Omental fat pad (tissue), 4 donors: ENCODE measurements at places on chromosomes 5 and 9. TPM values are rescaled to one million over a fixed set of nuclear protein-coding genes. Genes with fewer than 3 reads are reported as not detected.

Gene HAVCR1
- total RNA-seq, result 1.1 TPM

Gene GGTA1
- 24.4 TPM for total RNA-seq

GRCh38 chr5:112411903-112412302 lies 7.2 kb downstream of the EPB41L4A start:
- DNase-seq, result no peak

DNA sequence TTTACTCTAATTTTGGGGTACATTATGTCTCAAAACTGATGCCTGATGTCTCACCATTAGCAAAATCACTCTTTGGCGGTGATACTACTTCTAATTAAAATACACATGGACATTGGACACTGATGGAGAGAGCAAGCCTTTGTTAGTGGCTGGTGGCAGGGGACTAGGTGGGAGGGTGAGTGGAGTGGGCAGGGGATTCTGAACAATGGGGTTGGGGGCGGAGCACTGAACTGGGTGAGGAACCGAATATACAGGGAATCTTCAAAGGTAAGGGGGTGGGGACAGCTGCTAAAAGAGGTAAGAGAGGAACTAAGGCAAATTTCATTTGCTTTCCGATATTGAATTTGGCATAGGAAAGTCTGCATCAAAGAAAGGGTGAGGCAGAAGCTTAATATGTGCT lies 88.8 kb downstream of the CARTPT start:
- no peak for DNase-seq

- DNase-seq, result no peak
Observed at GRCh38 chr9:116233160-116233530, 79.6 kb downstream of the PAPPA start.

DNA sequence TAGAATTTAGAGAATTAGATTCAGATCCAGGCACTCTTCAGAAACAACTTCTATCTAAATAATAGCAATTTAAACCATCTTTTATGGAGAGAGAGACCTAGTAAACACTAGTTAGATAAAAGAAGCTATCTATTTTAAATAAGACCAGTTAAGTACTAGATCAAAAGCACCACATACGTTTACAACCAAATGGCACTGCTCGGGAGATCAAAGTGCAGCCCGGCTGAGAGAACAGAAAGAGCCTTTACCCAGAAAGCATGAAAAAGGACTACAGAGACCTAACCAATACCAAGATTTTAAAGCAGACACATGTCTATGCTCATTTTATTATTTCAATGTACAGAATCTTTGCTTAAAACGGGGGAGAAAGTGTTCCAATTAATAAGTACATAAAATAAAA lies 30.8 kb downstream of the LIX1 start:
- no peak for DNase-seq

DNA sequence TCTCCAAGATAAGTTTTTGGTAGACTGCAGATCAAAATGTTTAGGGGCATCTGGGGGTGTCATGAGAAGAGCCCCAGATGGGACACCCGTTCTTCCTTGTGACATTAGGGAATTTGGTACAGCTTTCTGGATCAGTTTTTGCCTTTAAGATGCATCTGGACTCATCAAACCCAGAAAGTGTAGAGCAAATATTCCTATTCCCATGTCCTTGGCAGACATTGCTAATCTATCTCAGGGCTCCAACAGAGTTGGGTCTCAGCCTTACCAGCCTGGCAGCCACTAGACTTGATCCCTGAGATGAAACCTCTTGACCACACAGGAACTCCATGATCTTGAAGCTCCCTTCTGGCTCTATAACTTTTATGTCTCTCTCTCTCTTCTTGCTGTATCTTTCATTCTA lies 35.6 kb downstream of the ERGIC1 start:
- no peak for DNase-seq

GRCh38 chr5:145633474-145633873 lies 201.7 kb downstream of the PRELID2 start:
- no peak for DNase-seq

DNA sequence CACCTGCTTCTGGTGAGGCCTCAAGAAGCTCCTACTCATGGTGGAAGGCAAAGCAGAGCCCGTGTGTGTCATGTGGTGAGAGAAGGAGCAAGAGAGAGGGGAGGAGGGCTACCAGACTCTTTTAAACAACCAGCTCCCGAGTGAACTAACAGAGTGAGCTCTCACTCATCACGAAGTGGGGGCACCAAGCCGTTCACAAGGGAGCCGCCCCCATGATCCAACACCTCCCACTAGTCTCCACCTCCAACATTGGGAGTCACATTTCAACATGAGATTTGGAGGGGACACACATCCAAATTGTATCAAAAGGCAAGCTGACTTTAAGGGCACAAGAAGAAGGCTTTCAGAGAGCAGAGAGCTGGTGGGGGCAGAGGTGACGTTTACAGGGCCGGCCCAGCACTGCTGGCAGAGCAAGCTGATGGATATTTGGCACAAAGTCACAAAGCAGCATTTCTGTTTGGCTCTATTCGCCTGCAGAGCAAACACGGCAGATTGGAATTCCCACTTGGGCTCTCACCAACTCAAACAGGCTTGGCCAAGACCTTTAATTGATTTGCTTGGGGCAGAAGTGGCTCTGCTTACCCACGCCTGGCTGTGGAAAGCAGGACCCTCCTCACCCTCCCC lies 20.0 kb downstream of the PITX1 start:
- DNase-seq, result no peak

DNA sequence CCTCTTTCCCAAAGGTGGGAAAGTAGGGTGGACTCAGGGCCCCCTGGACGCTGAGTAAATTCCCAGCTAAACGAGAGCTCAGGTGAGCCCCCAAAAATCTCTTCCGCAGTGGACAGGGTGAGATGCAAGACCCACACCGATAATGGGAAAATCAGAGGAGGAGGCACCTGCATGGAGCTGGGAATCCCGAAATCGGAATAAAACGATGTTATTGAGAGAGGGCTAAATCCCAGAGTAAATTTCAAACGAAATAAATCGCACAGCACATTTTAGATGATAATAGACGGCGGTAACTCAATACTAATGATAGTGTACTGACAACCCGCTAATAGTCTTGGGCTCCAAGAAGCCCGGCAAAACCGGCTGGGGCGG lies 3.0 kb upstream of the BARHL1 start:
- no peak for DNase-seq

DNA sequence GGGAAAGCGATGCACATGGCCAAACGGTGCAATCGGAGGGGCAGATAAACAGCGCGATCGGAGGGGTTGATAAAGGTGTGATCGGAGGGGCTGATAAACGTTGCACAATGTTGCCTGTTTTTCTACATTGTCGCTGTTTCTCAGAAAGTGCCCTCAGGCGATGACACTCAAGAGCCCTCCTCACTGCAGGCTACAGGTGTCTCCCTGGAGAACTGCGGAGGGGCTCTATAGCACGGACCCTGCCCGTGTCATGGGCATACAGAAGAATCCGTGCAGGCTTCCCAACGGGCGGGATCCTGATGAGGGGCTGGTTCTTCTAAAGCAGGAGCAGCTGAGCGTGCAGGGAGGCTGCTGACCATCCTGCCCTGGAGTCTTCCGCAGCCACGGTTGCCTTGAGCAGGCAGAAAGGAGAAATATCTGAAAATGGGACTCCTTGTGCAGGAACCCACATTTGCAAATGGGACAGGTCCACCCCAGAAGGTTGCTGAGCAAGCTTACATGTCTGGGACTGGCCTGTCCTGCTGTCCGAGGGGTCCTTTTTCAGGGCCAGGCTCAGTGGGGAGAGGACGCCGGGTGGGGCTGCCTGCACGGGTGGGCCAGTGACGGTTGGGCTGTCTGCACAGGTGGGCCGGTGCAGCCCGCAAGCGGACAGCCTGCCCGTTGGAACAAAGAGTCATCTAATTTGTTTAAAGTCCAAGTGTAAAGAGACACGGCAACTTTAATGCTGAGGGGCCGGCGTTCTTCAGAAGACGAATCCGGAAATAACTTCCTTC lies 25.1 kb upstream of the LPCAT1 start:
- DNase-seq, result no peak

- no peak for DNase-seq
Observed at GRCh38 chr5:102807878-102808502, 52.9 kb downstream of the PAM start.

DNA sequence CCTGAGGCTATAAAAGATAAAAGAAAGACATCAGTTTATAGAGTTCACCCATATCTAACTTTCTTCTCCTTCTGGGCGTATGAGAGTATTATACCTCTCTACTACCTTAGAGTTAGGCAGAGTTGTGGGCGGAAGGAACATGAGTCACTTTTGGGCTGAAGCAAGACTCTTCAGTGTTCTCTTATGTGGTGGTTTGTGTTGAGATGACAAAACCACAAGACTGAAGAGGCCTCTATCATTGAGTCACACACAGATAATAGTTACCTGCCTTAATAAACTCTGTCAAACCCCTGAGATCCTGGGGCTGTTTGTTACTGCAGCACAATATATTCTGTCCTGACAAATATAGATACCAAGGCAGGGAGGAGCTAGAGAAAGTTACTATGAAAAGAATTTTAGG lies 184.2 kb downstream of the EFNA5 start:
- no peak for DNase-seq
